ENCODE measurements at places on chromosomes 7 and 10.

- DNase-seq: peak; percentile 14
Measured at GRCh38 chr10:110007161-110007700, 553 bp upstream of the ADD3 start.

- peak; percentile 68 for DNase-seq
Measured at GRCh38 chr10:22251751-22252223, 34.0 kb upstream of the EBLN1 start.

GRCh38 chr10:79383974-79384606 lies 36.8 kb downstream of the PPIF start:
- peak; percentile 12 for DNase-seq

GRCh38 chr10:129344731-129345355 lies 122.2 kb upstream of the MGMT start:
- DNase-seq: no peak

GRCh38 chr7:77747178-77747577 lies 50.9 kb downstream of the RSBN1L start:
- DNase-seq: no peak

Measured in central memory CD8-positive, alpha-beta T cell (primary cell).